Testis (tissue), 5 donors: ENCODE measurements at places on chromosomes 3 and 15.
A peak's percentile ranks its signal among the peaks of the same experiment; 100 is the strongest.

GRCh38 chr3:139301183-139301582, 42.6 kb upstream of the MRPS22 start:
- no peak for DNase-seq

- DNase-seq: peak; percentile 59
These were observed 882 bp downstream of the GXYLT2 start for GRCh38 chr3:72888546-72889309.

DNA sequence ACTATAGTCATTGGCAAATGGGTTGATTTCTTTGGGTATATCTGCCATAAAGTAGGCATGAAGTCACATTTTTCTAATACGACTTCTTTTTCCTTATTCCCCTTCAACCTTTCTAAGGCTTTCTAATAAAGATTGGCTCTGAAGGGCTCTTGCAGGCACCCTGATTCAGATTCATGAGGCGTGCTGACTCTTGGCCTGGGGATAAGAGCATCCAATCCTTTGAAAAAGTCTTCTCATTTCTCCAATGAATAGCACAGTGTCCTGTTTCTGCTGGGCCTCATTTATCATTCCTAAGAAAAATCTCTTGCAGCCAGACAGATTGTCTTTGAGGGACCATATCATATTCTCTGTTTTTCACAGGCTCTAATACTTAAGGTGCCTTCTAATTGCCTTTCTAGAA, 32.3 kb upstream of the BNIP2 start:
- no peak for DNase-seq

GRCh38 chr3:10085738-10086137, 22.3 kb downstream of the FANCD2OS start:
- no peak for DNase-seq

GRCh38 chr3:150703299-150703755, 393 bp downstream of the ERICH6 start:
- peak; percentile 47 for DNase-seq

- peak; percentile 57 for DNase-seq
These were observed 975 bp upstream of the FOXP1 start for GRCh38 chr3:71584394-71585011.

DNA sequence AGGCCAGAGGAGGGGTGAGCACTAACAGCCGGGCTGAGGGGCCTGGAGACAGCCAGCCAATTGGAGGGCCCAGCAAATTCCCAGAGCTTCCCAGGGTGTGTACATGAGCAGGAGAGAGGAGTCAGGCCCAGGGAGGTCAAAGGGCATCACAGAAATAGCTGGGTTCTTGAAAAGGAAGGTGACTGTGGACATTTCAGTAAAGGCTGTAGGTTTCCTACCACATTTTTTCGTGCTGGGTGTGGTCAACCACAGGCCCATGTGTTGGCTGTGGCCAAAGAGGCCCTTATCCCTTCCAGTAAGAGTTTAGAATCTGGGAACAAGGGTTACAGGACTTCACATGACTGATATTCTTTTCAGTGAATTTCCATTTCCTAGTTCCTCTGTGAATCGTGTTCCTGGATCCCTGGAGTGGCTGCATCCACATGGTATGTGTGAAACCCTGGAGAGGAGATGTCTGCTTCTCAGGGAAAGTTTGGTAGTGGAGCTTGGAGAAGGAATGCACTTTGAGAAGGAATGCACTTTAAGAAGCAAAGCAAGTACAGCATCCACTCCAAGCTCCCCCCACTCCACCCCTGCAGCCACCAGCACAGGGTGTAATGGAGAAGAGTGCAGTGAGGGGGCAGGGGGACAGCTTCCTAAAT, 73.2 kb upstream of the HEG1 start:
- DNase-seq: no peak

- DNase-seq: no peak
These were observed 336.6 kb downstream of the FEZF2 start for GRCh38 chr3:62036726-62037125.

GRCh38 chr3:129616291-129616690, 9.8 kb upstream of the PLXND1 start:
- no peak for DNase-seq

GRCh38 chr15:55279746-55280351, 9.8 kb downstream of the RAB27A start:
- no peak for DNase-seq

GRCh38 chr3:72836923-72837322, 11.3 kb downstream of the SHQ1 start:
- DNase-seq: no peak

- peak; percentile 41 for DNase-seq
These were observed 18.1 kb upstream of the RAF1 start for GRCh38 chr3:12681943-12682390.

GRCh38 chr15:62976301-62976881, 66.2 kb upstream of the TPM1 start:
- no peak for DNase-seq

- no peak for DNase-seq
These were observed 207.7 kb downstream of the FAM43A start for GRCh38 chr3:194893121-194893987.

DNA sequence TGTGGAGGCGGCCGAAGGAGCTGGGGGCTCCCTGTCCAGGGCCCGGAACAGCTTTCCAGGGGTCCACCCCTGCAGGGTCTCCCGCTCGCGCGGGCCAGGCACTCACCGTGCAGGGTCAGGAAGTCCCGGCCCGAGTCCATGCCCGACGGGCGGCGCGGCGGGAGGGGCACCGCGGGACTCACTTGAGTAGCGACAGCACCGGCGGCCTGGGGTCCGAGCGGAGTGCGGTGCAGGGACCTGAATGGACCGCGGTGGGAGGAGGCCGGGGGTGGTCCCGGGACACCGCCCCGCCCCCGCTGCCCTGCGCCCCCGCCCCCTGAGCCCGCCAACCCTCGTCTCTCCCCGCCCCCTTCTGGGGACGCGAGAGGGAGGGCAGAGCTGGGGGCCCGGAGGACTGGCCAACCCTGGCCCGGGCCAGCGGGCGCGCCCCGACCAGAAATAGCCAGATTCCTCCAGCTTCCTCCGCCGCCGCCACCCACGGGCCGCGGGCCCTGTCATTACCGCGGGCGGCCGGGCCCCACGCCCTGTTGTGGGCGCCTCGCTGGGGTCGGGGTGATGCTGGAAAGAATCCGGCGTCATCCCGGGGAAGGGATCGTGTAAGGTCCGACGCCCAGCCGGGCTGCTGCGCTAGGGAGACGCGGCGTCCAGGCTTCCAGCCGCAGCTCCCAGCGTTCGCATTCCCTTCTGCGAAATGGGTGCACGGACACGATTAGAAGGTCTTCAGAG, at the start of gene PLCD1:
TSS of gene PLCD1 (minus strand) at position 243 of the 726 bp plus-strand sequence. CDS start at position 140, 103 bp downstream.
- DNase-seq: peak; percentile 88

DNA sequence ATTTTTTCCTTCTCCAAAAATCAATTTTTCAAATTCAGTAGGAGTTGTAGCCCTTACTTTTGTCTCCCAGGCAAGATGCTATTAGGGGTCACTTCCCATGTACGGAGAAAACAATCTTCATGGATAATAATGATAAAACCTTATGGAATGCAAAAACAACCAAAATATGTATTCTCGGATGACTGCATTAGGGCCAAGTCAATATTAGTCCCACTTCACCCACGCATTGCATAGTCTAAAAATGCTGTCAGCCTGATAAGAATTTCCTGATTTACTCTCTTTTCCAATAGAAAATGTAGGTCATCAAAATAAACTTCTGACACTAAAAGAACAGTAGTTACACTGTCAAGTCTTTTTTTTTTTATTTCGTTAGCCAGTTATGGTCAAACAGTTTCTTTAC, 2.7 kb downstream of the VGLL3 start:
- DNase-seq: no peak

GRCh38 chr3:195110647-195111318, 160.2 kb downstream of the XXYLT1 start:
- peak; percentile 63 for DNase-seq
